ENCODE measurements at places on chromosomes 4 and X.

- no peak for DNase-seq
Measured at GRCh38 chr4:11343536-11343935, 85.2 kb downstream of the HS3ST1 start.

DNA sequence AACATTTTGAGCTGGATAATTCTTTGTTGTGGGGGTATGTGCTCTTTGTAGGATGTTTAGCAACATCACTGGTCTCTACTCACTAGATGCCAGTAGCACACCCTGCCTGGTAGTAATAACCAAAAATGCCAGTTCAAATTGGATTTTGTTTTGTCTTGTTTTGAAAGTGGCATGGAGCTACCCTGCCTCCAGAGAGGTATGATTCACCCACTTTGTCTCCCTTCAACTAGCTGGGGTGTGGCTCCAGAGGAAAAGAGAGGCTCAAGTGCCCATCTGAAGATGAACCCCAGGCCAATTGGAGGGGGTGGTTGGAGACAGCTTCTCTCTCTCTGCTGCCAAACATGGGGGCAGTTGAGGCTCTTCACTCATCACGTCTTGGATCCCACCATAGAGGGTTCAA is 34.5 kb downstream of the NIPAL1 start:
- no peak for DNase-seq

- no peak for DNase-seq
Measured at GRCh38 chr4:186205156-186205555, 13.8 kb downstream of the CYP4V2 start.

- DNase-seq: no peak
Measured at GRCh38 chr4:1661695-1662094, 22.4 kb downstream of the FAM53A start.

- DNase-seq: no peak
Measured at GRCh38 chrX:3393178-3393577, 46.7 kb upstream of the MXRA5 start.

DNA sequence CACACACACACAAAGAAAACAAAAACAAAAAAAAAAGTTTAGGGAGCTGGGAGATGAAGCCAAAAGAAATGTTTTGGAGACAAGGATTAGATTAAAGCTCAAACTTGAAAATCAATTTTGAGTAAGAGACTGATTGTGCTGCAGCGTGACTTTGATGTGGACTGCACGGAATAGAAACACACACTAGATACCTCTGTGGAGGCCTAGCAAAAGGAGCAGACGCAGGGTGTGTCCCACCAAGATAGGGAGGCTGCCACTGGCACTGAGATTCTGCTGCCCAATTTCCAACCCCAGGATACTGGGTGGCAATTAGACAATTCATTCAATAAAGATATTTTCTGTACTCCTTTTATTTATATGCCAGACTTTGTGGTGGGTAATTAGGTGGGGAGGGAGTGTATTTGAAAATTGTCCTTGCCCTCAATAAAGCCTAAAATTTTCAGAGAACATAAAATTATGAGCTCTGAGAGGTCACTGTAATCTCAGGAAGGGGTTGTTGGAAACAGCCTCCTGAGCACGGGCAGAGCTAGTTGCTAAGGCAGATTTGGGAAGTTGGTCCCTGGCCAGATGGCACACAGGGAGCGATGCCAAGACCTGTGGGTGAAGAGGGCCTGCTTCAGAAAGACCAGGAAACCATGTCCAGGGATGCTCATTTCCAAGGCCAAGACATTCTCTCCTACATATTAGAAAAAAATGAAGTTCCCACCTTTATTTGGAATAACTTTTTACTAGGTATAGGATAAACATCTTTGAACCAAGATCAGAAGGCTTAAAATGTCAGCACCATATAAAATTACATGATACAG is 1.9 kb upstream of the PPP3CA start:
- DNase-seq: no peak

- DNase-seq: no peak
Measured at GRCh38 chr4:117447925-117448324, 362.5 kb upstream of the TRAM1L1 start.

GRCh38 chr4:88629826-88630225 is 37.5 kb downstream of the HERC3 start:
- DNase-seq: no peak

DNA sequence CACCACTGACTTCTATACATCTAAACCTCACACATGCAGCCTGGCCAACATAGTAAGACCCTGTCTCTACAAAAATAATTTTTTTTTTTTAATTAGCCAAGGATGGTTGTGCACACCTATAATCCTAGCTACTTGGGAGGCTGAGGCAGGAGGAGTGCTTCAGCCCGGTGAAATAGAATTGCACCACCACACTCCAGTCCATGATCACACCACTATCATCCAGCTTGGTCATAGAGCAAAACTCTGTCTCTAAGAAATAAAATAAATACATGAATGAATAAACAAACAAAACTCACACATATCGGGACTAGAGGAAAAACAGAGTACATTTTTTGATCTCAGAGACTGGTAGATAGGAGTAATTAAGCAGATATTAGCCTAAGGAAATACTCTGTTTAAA is 66.6 kb upstream of the PDE5A start:
- DNase-seq: no peak

GRCh38 chr4:55393461-55394320 is 2.1 kb upstream of the TMEM165 start:
- no peak for DNase-seq

DNA sequence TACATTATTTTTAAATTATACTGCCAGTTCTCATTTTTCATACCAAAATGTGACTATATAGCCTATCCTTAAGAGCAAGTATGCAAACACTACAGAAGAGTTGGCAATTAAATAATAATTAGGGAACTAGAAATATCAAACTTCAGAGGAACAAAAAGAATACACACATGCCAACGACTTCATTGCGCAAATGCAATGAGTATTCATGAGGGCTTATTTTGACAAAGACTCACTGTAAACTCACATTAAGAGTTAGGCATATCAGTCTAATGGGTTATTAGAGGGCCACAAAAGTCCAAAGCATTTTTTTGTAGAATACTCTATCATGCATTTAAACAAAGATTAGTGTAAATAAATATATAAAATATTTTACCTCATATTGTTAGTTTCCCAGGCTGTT is 31.6 kb downstream of the SLC10A7 start:
- no peak for DNase-seq

GRCh38 chrX:72069350-72070160 is 62.2 kb downstream of the RTL5 start:
- no peak for DNase-seq

DNA sequence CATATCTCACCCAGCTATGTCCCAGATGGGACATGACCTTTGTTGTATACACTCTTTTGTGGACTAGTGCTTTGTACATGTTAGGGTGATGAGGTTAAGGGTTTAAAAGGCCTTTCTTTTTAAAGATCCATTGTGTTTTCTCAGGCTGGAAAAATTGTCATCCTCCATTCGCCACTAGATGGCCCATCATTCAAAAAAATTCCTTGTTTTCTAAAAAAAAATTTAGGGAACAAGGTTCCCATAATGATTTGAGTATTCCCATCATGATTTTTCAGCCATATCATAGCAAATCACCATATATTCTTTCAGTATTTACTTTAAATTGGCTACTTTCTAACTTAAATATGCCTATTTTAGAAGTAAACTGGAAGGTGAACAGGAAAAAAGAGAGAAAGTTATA is 91.9 kb upstream of the TMEM164 start:
- no peak for DNase-seq

DNA sequence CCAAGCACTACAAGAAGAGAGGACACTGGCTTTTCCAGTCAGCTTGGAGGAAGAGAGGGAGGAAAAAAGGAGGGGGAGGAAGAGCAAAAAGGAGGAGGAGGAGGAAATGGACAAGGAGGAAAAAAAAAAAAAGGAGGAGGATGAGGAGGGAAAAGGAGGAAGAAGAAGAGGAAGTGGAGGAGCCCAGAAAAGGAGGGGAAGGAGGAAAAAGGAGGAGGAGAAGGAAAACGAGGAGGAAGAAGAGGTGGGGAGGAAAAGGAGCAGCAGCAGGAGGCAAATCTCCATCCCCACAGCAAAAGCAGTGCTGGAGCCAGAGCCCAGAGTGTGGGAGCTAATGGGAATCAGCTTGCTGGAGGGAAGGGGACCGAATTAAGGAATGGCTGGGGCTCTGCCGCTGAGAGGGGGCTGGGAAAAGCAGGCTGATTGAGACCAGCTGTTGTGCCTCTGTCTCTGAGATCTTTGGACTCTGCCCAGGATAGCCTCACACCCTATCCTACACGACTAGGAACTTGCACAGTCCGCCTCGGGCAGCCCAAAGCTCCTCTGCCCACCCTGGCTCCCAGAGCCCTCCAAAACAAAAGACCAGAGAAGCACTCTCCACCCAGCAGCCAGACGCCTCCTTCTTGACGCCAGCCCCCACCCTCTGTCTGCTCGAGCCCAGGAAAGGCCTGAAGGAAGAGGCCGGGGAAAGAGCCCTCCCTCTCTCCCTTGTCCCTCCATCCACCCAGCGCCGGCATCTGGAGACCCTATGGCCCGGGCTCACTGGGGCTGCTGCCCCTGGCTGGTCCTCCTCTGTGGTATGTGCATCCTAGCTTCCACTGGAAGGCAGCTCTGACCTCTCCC is at the start of gene XPNPEP2:
TSS of gene XPNPEP2 (plus strand) at position 514 of the 843 bp plus-strand sequence. CDS start at position 749, 235 bp downstream.
- no peak for DNase-seq

DNA sequence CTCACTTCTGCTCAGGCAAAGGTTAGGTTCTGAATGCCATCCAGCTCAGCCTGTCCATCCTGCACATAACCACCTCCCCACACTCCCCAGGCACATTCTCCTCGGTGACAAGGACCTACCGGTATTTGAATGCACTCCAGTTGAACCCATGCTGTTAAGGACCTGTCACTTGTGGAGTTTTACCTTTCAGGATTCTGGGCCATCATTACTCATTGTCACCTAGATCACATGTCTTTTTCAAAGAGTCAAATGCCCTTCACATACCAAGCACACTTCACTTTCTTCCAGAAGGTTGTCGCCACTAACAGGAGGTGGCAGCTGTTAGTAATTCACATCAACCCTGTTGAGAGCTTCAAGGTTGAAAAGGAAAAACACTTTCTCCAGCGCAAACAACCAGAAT is 218.3 kb downstream of the SOWAHB start:
- DNase-seq: no peak

DNA sequence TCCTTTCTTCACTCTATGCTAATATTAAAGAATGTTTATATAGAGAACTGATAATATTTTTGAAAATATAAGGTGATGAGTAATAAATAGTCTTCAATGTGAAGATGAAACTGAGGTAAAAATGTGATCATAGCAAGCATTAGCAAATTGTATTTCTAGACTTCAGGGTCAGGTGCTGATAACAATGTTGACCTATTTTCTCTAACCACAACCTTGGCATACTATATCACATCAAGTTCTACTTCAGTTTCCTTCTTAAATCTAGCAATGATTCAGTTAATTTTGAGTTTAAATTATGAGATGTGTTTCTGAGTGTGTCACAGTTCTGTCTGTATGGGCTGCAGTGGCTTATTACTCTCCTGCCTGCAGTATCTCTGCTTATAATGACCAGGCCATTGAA is 209.4 kb downstream of the RAPGEF2 start:
- no peak for DNase-seq

GRCh38 chrX:11257711-11258110 is 35.5 kb upstream of the AMELX start:
- DNase-seq: no peak

DNA sequence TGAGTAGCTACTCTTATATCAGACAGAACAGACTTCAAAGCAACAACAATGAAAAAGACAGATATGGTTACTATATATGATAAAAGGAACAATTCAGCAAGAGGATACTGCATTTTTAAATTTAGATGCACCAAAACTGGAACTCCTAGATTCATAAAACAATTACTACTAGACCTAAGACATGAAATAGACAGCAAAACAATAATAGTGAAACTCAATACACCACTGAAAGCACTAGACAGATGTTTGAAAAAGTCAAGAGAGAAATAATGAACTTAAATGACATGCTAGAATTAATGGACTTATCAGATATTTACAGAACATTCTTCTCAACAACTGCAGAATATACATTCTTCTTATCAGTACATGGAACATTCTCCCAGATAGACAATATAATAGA is 99.5 kb upstream of the ITM2A start:
- DNase-seq: no peak

DNA sequence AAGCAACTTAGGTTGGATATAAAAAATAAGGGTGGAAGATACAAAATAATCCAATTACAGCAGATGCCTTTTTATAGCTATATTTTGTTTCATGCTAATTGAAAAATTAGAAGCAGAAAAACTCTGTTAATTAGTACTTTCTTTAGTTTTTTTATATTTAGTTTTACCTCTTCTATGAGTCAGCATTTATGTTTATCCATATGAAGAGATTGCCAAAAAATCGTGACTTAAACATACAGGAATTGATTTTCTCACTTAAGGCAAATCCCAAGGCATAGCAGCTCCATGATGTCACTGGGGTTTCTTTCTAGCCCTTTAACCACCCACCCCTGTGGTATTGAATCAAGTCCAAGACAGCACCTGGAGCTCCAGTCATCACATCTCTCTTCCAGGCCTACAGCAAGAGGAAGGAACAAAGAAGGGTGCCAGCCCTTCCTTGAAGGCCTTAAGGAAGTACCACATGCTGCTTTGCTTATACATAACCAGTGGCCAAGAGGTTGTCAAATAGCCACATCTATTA is 365.8 kb upstream of the TENM3 start:
- DNase-seq: no peak

- no peak for DNase-seq
Measured at GRCh38 chr4:7857238-7857701, 82.4 kb downstream of the AFAP1 start.

GRCh38 chrX:124010566-124010965 is 49.1 kb downstream of the STAG2 start:
- no peak for DNase-seq

DNA sequence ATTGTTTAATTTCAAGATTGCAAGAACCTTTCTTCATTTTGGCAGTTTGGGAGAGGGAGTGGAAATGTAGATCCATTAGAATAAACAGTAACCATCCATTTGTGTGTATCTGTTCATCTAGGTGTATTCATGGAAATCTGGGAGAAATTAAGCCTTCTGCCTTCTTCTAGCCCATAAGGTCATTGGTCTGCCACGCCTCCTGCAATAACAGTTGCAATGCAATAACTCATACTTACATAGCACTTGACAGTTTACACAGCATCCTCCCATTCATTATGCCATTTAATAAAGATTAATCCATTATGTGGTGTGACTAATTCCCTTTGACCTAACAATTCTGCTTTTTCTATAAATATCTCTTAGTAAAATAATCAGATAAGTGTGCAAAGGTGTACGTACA is 42.6 kb downstream of the SHROOM4 start:
- no peak for DNase-seq

GRCh38 chr4:3145234-3145924 is 70.9 kb downstream of the HTT start:
- DNase-seq: no peak

DNA sequence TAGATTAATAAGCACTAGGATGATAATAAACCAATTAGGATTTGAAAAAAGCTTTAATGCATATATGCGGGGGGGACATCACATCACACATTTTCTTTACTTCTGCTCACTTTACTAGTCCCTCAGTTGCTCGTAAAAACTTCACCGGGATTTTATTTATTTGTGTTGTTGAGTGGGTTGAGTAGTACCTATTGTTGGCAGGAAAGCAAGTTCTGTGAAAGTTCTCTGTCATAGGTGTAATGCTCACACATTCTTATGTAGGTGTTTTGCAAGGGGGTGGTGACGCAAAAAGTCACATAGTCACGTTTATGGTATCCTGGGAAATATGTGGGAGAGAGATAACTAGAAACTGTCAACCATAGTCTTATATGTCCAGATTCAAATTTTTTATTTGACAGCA is 65.3 kb downstream of the PDLIM5 start:
- DNase-seq: no peak

Measured in stimulated activated CD8-positive, alpha-beta memory T cell treated with anti-CD3 and anti-CD28 coated beads, Interleukin-4, amount 100 ng/mL, for 1 hour (primary cell).